ENCODE measurements at places on chromosomes 11 and 22.
A peak's percentile ranks its signal among the peaks of the same experiment; 100 is the strongest.

- DNase-seq: no peak
Observed at GRCh38 chr11:36447947-36448346, 62.1 kb downstream of the TRAF6 start.

DNA sequence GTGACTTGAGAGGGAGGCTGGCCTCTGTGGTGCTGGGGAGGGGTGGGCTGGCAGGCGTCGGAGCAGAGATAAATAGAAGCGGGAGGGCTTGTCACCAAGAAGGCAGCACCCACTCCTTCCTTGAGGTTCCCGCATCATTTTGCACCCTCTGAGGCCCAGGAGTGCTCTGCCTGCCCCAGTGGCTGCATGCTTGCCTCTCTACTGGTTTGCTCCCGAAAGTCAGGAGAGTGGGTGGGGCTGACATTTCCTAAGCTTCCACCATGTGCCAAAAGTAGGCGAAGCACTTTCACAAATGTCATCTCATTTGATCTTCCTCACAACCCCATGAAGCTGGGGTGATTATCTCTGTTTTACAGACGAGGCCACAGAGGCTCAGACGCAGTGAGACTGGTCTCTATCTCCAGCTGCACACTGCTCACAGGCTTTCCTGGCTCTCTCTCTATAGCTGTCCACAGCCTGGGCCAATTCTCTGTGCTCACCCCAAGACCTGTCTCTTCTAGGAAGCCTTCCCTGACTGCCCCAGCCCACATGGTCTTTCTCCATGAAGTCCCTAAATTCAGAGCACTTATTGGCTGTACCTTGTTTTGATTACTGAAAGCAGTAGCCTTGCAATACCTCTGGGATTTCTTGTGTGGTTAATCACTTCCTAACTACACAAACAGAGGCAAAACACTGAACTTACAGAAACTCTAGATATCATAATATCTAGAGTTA lies 2.6 kb upstream of the UCP3 start:
- no peak for DNase-seq

DNA sequence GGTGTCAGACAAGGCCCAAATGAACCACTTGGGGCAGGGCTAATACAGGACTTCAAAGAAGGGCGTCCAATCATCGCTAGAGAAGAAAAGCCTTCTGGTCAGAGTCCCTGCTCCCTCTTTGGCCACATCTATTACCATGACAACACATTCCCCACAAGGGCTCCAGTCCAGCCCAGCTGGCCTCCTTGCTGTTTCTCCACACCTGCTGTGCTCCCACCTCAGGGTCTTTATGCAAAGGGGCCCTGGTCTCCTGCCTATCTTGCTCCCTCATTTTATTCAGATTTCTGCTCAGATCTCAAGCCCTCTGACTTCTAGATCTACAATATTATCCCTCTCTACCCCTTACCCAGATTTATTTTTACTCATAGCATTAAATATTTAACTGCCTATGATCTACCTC lies 58.0 kb upstream of the KIRREL3 start:
- no peak for DNase-seq

DNA sequence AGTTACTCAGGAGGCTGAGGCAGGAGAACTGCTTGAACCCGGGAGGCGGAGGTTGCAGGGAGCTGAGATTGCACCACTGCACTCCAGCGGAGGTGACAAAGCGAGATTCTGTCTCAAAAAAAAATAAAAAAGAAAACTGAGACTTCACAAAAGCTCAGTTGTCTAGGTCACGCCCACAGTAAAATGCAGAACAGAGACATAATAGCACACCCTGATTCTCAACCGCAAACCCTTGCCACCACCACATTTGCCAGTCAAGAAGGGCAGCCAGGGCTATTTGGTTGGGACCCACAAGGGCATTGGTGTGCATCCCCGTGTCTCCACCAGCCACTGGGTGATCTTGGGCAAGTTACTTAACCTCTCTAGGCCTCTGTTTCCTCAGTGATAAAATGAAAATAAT lies 25.4 kb downstream of the CREB3L1 start:
- no peak for DNase-seq

DNA sequence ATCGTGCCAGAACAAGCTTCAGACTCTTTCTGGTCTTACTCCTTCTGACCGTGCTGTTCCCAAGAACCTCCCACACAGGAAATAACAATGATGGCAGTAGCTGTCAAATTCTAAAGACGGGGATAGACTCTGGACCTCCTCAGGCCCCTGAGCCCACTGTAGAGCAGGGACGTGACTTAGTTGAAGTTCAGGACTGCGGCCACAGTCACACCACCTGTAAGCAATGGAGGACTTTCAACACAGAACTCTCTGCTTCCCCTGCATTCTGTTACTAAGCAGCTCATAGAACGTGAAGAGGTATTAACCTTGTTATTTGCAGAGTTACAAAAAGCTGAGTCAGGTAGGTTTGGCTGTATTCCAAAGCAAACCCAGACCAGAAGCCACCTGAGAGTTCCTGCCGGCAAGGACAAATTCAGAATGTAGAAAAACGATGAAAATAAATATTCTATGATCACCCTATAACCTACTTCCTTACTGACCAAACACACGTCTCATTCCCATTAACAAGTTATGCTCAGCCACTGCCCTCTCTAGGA lies 12.7 kb downstream of the TMEM45B start:
- DNase-seq: peak; percentile 11

- DNase-seq: peak; percentile 53
Observed at GRCh38 chr11:64225608-64226506, at the start of the genes NUDT22 and TRPT1. TSS of gene NUDT22 (plus strand) at chr11:64226274. CDS start at chr11:64226653, 379 bp downstream. TSS of gene TRPT1 (minus strand) at chr11:64226186. CDS start at chr11:64225860, 326 bp downstream.

GRCh38 chr11:81647374-81647773 lies 1086.3 kb downstream of the FAM181B start:
- no peak for DNase-seq

DNA sequence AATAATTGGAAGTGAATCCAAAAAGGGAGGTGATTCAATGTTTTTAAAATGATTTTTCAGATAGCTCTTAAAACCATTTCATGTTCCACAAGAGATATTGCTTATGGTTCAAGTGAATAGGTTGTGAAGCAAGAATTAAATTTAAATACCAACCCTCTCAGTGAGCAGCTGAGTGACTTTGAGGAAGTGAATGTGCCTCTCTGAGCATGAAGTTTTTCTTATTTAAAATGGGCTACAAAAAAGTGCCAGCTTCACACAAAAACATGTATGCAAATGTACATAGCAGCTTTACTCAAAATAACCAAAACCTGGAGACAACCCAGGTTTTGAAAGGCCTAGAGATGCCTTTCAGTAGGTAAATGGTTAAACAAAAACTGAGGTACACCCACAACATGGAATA lies 35.5 kb upstream of the GAB4 start:
- no peak for DNase-seq

DNA sequence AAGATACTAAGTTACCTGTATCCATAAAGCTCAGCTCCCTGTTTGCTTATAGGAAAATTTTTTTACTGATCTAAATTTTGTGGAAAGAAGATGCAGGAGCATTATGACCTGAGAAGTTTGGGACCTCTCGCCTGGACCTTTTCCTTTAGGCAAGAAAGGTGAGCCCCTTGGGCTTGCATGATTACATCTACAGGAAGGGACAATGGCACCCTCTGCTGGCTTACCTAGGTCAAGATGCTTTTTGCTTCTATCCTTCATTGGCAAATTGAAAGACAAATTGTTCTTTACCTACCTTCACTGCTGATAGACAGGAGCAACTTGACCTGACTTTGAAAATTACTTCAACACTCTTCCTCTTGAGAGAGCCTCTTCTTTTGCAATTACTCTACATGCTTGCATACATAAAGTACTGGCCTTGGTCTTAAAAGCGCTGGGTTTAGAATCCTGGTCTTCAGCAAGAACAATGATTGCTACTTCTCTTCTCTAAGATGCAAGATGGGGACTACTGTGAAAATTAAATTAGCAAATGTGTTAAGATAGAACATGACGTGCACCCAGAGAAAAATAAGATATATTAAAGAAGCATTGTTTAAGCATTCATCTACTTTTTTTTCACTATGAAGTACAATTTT lies 147.2 kb downstream of the TRPC6 start:
- no peak for DNase-seq

DNA sequence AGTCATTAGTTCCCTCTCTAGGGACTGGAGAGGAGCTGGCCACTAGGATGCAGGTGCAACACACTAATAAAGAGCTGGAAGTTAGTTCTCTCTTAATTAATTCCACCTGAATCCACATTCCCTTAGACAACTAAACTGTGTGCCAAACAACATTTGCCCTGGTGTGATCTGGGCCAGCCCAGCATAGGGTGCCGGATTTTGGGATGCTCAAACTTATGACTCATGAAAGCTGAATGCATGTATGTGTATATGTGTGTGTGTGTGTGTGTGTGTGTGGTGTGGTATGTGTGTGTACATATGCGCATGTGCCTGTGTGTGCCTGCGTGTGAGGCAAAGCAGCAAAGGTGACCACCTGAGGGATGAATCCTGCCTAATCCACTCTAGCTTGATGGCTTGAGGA lies 110.7 kb downstream of the EHF start:
- DNase-seq: no peak
